ENCODE measurements at places on chromosomes 1 and 21.
A peak's percentile ranks its signal among the peaks of the same experiment; 100 is the strongest.

GRCh38 chr1:39204441-39205081 lies at the start of gene MACF1:
TSS of gene MACF1 (plus strand) at chr1:39204695. CDS start at chr1:39205023, 328 bp downstream.
- H3K36me3 ChIP-seq, result no peaks in the 10 kb centered on the region
- H3K4me1 ChIP-seq, result peaks cover 53% of the 10 kb centered on the region
- no peak for DNase-seq
- no peaks in the 10 kb centered on the region for H3K27me3 ChIP-seq
- peak within 1 kb of the TSS; percentile 55 for H3K4me3 ChIP-seq
- peak within 1 kb of the TSS; percentile 78 for H3K27ac ChIP-seq

DNA sequence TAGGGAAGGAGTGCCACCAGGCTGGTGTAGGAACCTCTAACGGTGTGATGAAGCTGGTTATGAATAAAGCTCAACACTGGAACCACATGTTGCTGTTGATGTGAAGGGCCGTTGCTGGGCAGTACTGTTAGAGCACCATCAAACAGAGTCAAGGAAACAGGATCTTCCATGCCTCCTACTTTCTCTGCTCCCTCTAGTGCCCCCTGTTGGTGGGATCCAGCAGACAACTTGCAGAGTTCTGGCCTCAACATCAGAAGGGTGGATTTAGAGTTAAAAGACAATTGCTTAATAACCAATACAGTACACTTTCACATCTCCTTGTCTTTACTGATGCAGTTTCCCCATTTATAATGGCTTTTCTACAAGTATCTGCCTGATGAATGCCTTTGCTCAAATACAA lies 336.4 kb downstream of the NTNG1 start:
- DNase-seq, result no peak
- H3K36me3 ChIP-seq, result no peaks in the 10 kb centered on the region
- no peaks in the 10 kb centered on the region for H3K4me1 ChIP-seq
- H3K27me3 ChIP-seq, result no peaks in the 10 kb centered on the region
- no peak overlapping the region for H3K4me3 ChIP-seq

DNA sequence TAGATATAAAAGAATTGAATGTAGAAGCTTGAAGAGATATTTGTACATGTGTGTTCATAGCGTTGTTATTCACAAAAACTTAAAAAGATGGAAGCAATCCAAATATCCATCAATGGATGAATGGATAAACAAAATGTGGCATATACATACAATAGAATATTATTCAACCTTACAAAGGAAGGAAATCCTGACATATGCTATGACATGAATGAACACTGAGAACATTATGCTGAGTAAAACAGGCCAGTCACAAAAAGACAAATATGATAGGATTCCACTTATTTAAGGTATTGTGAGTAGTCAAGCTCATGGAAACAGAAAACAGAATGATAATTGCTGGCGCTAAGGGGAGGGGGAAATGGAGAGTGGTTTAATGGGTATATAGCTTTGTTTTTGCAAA lies 47.0 kb upstream of the DYRK1A start:
- H3K4me3 ChIP-seq, result no peak overlapping the region
- H3K27ac ChIP-seq, result no peak overlapping the region
- no peaks in the 10 kb centered on the region for H3K4me1 ChIP-seq
- H3K27me3 ChIP-seq, result no peaks in the 10 kb centered on the region
- no peaks in the 10 kb centered on the region for H3K36me3 ChIP-seq
- DNase-seq, result no peak

GRCh38 chr1:154963643-154964042 lies 2.1 kb upstream of the PYGO2 start:
- peaks cover 50% of the 10 kb centered on the region for H3K36me3 ChIP-seq
- no peak overlapping the region for H3K4me3 ChIP-seq
- H3K27me3 ChIP-seq, result no peaks in the 10 kb centered on the region
- peaks cover 32% of the 10 kb centered on the region for H3K4me1 ChIP-seq
- no peak for DNase-seq

DNA sequence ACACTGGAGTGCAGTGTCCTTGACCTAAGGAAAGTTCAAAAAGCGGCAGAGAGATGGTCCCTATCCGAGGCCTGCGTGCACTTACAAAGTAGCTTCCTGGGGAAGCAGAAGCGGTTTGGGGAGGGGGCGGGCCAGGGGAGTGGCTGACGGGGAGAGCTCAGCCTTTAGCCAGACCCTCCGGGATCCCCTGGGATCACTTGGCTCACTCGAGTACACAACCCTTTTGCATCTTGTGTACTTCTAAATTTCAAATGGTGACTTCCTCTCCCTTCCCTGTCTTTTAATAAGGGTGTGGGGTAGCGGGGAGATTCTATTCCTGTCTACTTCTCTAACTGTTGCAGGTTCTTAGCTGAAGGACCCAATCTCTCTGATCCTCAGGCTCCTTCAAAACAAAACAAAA lies 18.1 kb upstream of the SNX27 start:
- H3K4me1 ChIP-seq, result peaks cover 5% of the 10 kb centered on the region
- no peak overlapping the region for H3K27ac ChIP-seq
- no peak for DNase-seq
- no peaks in the 10 kb centered on the region for H3K36me3 ChIP-seq
- peak overlapping the region; percentile 33 for H3K4me3 ChIP-seq
- no peaks in the 10 kb centered on the region for H3K27me3 ChIP-seq

GRCh38 chr1:96210054-96210453 lies 511.5 kb upstream of the PTBP2 start:
- no peaks in the 10 kb centered on the region for H3K4me1 ChIP-seq
- no peak overlapping the region for H3K4me3 ChIP-seq
- H3K27ac ChIP-seq, result no peak overlapping the region
- no peaks in the 10 kb centered on the region for H3K27me3 ChIP-seq
- DNase-seq, result no peak

DNA sequence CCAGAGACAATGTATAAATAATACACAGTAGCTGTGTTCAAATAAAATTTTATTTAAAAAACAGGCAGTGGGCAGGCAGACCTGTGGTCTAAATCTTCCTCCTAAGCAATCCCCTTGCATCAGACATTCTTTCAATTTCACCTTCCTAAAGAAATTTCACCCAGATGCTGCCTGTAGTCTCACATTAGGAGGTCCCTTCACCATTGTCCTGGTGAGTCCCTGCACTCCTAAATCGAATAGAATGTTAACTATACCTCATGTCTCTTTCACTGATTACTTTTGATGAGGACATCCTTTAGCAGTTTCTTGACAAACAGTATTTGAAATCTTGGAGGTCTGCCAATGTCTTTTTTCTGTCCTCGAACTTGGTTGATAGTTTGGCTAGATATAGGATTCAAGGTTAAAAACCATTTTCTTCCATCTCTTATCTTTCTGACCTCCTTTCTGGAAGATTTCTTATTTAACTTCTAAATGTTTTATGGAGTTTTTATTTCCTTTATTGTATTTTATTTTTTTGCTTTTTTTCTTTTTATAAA lies 77.5 kb downstream of the LPGAT1 start:
- no peak overlapping the region for H3K27ac ChIP-seq
- no peaks in the 10 kb centered on the region for H3K36me3 ChIP-seq
- no peak overlapping the region for H3K4me3 ChIP-seq
- no peak for DNase-seq
- H3K27me3 ChIP-seq, result no peaks in the 10 kb centered on the region

DNA sequence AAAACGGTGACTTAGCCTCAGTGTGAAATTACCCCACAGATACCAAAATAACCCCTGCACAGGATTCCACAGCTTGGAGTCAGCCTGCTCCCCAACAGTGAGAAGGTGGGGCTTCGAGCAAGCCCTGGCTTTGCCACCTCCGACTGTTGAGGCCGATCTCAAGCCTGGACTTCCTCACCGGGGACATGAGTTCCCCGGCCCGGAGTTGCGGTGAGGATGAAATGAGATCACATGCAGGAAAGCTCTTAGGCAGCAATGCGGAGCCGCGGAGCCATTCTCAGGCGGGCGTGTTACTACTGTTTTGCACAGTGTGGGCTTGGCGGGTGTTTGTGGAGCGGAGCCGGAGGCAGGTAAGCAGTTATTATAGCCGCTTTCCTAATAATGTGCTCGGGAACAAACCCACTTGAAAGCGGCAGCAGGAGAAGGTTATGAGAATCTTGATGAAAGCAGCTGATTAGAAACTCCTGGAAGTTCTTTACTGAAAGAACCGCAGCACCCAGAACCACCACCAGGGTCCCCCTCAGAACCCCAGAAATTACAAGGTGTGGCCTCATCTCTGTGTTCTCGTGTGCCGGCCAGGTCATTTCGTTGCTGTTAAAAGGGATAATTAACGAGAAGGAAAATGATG lies 3.9 kb upstream of the CLSTN1 start:
- DNase-seq, result no peak
- no peak overlapping the region for H3K4me3 ChIP-seq
- H3K27me3 ChIP-seq, result no peaks in the 10 kb centered on the region

GRCh38 chr1:216020743-216021345 lies 402.4 kb downstream of the USH2A start:
- no peak for DNase-seq
- H3K36me3 ChIP-seq, result no peaks in the 10 kb centered on the region
- H3K4me3 ChIP-seq, result no peak overlapping the region
- no peak overlapping the region for H3K27ac ChIP-seq
- no peaks in the 10 kb centered on the region for H3K4me1 ChIP-seq
- H3K27me3 ChIP-seq, result no peaks in the 10 kb centered on the region

DNA sequence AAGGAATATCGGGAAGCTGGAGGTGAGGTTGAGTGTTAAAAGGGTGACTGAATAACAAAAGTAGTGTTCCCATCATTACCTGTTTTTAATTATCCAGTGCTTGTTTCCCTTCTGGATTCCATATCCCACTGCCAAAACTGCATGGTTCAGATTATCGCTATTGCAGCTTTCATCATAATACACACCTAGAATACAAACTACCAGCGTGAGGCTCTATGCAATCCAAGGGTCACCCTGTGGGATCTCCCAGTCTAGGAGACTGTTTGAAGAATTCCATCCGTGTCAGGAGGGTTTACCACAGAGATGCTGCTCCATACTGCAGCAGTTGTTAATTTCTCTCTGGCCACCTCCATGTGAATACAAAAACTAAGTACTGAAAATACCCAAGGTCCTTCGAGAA lies 9.0 kb downstream of the CTSK start:
- H3K27ac ChIP-seq, result no peak overlapping the region
- no peak for DNase-seq
- H3K4me1 ChIP-seq, result no peaks in the 10 kb centered on the region
- H3K36me3 ChIP-seq, result peaks cover 5% of the 10 kb centered on the region
- no peaks in the 10 kb centered on the region for H3K27me3 ChIP-seq

DNA sequence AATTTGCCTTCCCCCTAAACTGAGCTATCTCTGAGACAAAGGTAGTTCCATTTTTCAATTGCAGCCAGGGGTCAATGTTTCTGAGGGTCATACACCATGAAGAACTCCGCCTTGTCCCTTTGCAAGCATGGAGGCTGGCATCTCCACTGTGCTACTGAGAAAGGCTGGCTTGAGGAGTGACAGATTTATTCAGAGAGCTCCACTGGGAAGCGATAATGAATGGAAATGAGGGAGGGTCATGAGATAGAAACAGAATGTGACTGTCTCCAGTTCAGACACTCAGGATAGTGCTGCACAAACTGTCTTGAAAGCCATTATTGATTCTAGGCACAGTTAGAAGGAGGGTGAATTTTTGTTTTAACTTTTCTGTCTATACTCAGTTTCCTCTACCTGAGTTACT lies 197.5 kb downstream of the ZNF326 start:
- H3K27me3 ChIP-seq, result no peaks in the 10 kb centered on the region
- DNase-seq, result no peak
- no peak overlapping the region for H3K27ac ChIP-seq
- H3K4me1 ChIP-seq, result no peaks in the 10 kb centered on the region
- H3K4me3 ChIP-seq, result no peak overlapping the region

GRCh38 chr1:228723921-228724320 lies 11.4 kb upstream of the RHOU start:
- DNase-seq, result no peak
- H3K36me3 ChIP-seq, result no peaks in the 10 kb centered on the region
- H3K27me3 ChIP-seq, result no peaks in the 10 kb centered on the region
- H3K4me3 ChIP-seq, result no peak overlapping the region
- H3K4me1 ChIP-seq, result no peaks in the 10 kb centered on the region

- H3K27ac ChIP-seq, result no peak overlapping the region
- H3K4me3 ChIP-seq, result no peak overlapping the region
- peaks cover 16% of the 10 kb centered on the region for H3K36me3 ChIP-seq
- peaks cover 65% of the 10 kb centered on the region for H3K4me1 ChIP-seq
These were observed 3.4 kb downstream of the NLRP3 start for GRCh38 chr1:247419336-247419735.

DNA sequence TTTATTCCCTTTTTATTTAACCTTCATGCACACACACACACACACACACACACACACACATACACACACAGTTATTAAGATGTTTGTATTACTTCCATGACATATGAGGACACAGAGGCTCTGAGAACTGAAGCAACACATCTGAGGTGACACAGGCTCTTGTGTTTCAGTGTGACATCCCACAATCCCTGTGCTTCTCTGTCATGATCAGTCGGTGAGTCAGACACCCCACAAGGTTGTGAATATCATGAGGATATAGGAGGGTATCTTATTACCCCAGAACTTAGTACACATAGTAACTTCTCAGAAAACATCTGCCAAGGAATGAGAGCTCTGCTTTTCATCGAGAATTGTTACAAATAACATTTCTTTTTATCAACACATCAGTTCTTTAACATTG lies 459.3 kb downstream of the PLPP3 start:
- no peaks in the 10 kb centered on the region for H3K27me3 ChIP-seq
- H3K4me3 ChIP-seq, result no peak overlapping the region
- no peaks in the 10 kb centered on the region for H3K36me3 ChIP-seq
- DNase-seq, result no peak
- H3K4me1 ChIP-seq, result no peaks in the 10 kb centered on the region

- H3K27ac ChIP-seq, result peak overlapping the region; percentile 16
- no peaks in the 10 kb centered on the region for H3K36me3 ChIP-seq
- H3K27me3 ChIP-seq, result no peaks in the 10 kb centered on the region
- no peak overlapping the region for H3K4me3 ChIP-seq
- DNase-seq, result no peak
These were observed 31.5 kb downstream of the SNAP47 start for GRCh38 chr1:227766653-227767277.

- no peak for DNase-seq
- no peaks in the 10 kb centered on the region for H3K27me3 ChIP-seq
- peaks cover 7% of the 10 kb centered on the region for H3K4me1 ChIP-seq
These were observed 39.2 kb upstream of the COL18A1 start for GRCh38 chr21:45365608-45366241.

DNA sequence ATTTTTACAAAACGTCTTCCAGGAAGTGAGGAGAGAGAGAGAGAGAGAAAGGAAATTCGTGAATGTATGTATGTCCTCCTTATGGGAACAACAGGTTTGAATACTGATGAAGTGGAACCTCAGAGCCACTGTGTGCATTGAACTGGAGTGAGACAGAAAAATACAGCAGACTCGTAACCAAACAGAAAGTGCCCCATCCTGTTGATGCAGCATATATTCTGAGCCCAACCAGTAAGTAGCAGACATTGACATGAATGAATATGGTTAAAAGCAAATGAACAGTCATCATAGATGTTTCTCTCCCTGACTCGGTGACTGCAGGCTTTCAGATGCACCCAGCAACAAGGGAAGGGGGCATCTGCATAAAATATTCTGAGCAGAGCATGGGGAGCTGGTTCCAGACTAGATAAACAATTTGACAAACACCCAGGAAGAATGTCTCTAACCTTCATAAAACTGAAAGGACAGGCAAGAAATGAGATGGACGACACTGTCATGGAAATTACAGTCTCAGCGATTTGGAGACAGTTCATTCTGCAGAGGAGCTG lies 471.0 kb upstream of the PBX1 start:
- no peaks in the 10 kb centered on the region for H3K4me1 ChIP-seq
- H3K27me3 ChIP-seq, result no peaks in the 10 kb centered on the region
- H3K36me3 ChIP-seq, result no peaks in the 10 kb centered on the region
- DNase-seq, result no peak
- H3K4me3 ChIP-seq, result no peak overlapping the region
- H3K27ac ChIP-seq, result no peak overlapping the region

All from CD4-positive, alpha-beta memory T cell (primary cell).